ENCODE measurements at places on chromosomes 16 and 17.
A peak's percentile ranks its signal among the peaks of the same experiment; 100 is the strongest.

DNA sequence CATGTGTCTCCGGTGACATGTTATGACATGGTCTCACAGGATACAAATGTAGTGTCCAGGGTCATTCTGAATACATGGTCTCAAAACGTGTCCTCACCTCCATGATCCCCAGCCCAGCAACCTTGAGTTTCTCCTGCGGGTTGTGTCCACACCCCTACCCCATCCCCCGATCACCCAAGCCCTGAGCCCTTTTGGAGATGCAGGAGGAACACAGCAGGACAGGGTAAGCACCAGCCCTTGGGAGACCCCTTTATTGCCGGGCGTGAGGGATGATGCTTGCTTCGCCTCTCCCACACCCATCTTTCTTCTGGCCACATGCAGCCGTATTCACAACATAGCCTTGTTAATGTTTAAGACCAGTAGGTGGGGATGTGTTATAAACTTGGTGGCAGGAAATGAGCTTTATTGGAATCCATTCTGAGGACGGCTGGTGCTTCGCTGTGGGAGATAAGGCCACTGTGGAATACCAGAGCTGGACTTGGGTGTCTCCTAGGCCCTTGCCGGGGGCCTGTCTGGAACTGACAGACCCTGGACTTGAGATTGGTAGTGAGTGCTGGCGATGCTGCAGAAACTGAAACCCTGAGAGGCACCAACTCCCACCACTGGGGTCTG lies 5.5 kb downstream of the TMEM132E start:
- no peaks in the 10 kb centered on the region for H3K36me3 ChIP-seq
- H3K4me1 ChIP-seq = peaks cover 8% of the 10 kb centered on the region
- DNase-seq = no peak
- no peak overlapping the region for H3K4me3 ChIP-seq
- H3K27me3 ChIP-seq = peaks cover 73% of the 10 kb centered on the region
- no peak overlapping the region for H3K27ac ChIP-seq

GRCh38 chr17:66906321-66907278 lies 57.9 kb upstream of the CACNG4 start:
- H3K27me3 ChIP-seq = peaks cover 18% of the 10 kb centered on the region
- H3K36me3 ChIP-seq = no peaks in the 10 kb centered on the region
- no peak overlapping the region for H3K27ac ChIP-seq
- no peak overlapping the region for H3K4me3 ChIP-seq
- H3K4me1 ChIP-seq = peaks cover 5% of the 10 kb centered on the region

DNA sequence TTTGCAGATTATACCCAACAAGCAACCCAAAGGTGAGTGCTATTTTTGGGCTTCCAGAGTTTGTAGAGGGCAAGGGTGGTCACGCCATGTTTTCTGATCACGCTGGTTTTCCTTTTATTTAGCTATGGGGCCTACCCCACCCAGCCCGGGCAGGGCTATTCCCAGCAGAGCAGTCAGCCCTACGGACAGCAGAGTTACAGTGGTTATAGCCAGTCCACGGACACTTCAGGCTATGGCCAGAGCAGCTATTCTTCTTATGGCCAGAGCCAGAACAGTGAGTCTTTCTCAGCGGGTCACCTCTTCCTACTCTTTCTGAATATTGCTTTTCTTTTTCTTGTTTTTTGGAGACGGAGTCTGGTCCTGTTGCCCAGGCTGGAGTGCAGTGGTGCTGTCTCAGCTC lies 2.5 kb downstream of the FUS start:
- no peaks in the 10 kb centered on the region for H3K27me3 ChIP-seq
- peaks cover 72% of the 10 kb centered on the region for H3K4me1 ChIP-seq
- no peak for DNase-seq
- H3K27ac ChIP-seq = peak overlapping the region; percentile 65
- peaks cover 72% of the 10 kb centered on the region for H3K36me3 ChIP-seq

DNA sequence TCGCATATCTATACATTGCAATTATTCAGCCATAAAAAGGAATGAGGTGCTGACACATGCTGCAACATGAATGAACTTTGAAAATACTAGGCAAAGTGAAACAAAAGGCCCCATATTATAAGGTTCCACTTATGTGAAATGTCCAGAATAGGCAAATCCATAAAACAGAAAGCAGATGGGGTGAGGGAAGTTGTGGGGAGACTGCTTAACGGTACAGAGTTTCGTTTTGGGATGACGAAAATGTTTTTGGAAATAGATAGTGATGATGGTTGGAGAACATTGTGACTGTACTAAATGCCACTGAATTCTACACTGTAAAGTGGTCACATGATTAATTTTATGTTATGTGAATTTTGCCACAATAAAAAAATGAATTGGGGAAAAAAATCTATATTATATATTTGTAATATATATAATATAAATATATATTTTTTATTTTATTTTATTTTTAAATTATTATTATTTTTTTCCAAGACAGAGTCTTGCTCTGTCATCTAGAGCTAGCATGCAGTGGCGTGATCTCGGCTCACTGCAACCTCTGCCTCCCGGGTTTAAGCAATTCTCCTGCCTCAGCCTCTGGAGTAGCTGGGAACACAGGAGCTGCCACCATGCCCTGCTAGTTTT lies 4.2 kb upstream of the GNA13 start:
- peaks cover 5% of the 10 kb centered on the region for H3K27me3 ChIP-seq
- H3K4me1 ChIP-seq = peaks cover 13% of the 10 kb centered on the region
- H3K4me3 ChIP-seq = no peak overlapping the region
- H3K27ac ChIP-seq = no peak overlapping the region
- peaks cover 4% of the 10 kb centered on the region for H3K36me3 ChIP-seq
- DNase-seq = no peak

DNA sequence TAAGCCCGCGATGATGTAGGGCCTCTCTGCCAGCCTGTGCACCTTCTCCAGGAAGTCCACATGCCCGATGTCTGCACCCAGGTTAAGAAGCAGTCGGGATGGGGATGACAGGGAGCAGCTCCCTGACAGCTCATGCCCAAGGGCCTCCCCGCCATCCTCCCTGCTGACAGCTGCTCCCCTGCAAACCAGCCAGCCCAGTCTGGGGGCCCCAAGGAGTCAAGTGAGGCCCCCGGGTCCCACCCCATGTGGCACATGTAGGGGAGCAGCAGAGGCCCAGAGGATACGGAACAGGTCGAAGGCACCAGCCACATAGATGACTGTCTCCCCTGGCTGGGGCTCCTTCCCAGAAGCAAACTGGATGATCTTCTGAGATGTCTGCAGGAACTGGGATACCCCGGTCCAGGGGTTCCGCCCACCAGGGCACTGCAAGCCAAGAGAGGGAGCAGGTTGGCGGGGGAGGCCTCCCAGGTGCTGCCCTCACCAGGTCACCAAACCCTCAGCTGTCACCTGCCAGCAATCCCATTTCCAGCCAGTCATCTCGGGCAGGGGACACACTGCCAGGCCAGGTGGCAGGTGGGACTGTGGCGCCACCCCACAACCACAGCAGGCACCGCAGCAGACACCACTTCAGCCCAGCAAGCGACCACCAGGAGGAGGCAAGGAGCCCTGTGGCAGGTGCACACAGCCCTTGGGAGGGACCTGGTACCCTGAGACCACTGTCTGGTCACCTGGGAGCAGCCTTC lies 4.6 kb downstream of the PCYT2 start:
- peaks cover 7% of the 10 kb centered on the region for H3K36me3 ChIP-seq
- peaks cover 15% of the 10 kb centered on the region for H3K4me1 ChIP-seq
- no peak overlapping the region for H3K27ac ChIP-seq

DNA sequence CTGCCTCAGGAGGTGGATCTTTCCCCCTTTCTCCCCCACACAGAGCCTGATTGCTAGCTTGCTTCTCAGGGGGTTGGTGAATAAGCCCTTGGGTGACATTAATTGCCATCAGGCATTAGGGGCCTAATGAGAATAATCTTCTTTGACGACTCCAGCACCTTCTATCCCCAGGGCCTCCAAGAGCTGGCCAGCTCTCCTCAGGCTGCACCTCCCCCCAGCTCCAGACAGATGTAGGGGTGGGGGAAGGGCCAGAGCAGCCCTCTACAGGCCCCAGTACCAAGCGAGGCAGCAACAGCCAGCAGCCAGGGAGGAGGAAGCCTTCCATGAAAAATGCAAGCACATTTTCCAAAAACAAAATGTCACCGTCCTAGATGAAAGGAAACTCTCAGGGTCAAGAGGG lies 1.4 kb upstream of the TMEM132E start:
- H3K4me1 ChIP-seq = peaks cover 10% of the 10 kb centered on the region
- no peak for DNase-seq
- no peaks in the 10 kb centered on the region for H3K36me3 ChIP-seq
- H3K27ac ChIP-seq = no peak overlapping the region

DNA sequence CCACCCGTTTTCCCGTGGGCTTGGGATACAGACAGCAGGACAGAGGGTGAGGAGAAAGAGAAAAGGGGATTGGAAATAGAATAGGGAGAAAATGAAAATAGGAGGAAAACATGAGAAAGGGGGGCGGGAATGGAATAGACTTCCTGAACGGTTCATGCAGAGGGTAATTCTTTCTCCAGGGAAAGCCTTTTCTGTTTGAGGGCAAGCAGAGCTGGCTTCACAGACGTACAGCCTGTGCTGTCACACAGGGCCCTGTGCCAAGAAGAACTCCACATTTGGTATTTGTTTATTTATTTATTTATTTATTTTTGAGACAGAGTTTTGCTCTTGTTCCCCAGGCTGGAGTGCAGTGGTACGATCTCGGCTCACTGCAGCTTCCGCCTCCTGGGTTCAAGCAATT lies 12.0 kb downstream of the MILR1 start:
- peaks cover 17% of the 10 kb centered on the region for H3K4me1 ChIP-seq
- H3K4me3 ChIP-seq = no peak overlapping the region
- H3K27me3 ChIP-seq = peaks cover 5% of the 10 kb centered on the region

DNA sequence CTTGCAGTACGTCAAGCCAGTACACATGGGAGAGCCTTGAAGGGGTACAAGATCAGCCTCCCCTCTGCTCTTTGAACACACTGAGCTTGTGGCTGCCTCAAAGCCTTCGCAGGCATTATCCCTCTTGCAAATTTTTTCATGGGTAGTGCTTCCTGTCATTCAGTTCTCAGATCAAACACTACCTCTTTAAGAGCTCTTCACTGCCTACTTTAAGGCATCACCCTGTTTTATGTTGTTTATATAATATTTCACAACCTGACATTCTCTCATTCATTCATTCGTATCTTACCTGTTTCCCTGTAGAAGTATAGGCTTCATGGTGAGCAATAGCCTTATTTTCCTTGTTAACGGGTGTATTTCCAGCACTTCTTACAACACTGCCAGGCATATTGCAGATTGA lies 269.1 kb downstream of the CDH13 start:
- H3K27ac ChIP-seq = no peak overlapping the region
- H3K4me1 ChIP-seq = no peaks in the 10 kb centered on the region
- H3K4me3 ChIP-seq = no peak overlapping the region
- no peak for DNase-seq
- no peaks in the 10 kb centered on the region for H3K27me3 ChIP-seq
- H3K36me3 ChIP-seq = no peaks in the 10 kb centered on the region

GRCh38 chr16:71648921-71649320 lies 22.9 kb downstream of the MARVELD3 start:
- no peak overlapping the region for H3K27ac ChIP-seq
- H3K27me3 ChIP-seq = no peaks in the 10 kb centered on the region
- H3K36me3 ChIP-seq = no peaks in the 10 kb centered on the region
- H3K4me1 ChIP-seq = no peaks in the 10 kb centered on the region
- DNase-seq = no peak

- H3K4me3 ChIP-seq = peak overlapping the region; percentile 59
- H3K27ac ChIP-seq = peak overlapping the region; percentile 95
- H3K4me1 ChIP-seq = peaks cover 87% of the 10 kb centered on the region
- no peaks in the 10 kb centered on the region for H3K36me3 ChIP-seq
- H3K27me3 ChIP-seq = no peaks in the 10 kb centered on the region
Measured at GRCh38 chr17:47703191-47703591, 9.2 kb downstream of the TBKBP1 start.
